Activated naive CD4-positive, alpha-beta T cell treated with anti-CD3 and anti-CD28 coated beads, Interleukin-2, amount 10 ng/mL, durations not matched to agents 7 days and 5 days (primary cell): ENCODE measurements at places on chromosomes 13 and 19.

- H3K4me1 ChIP-seq = peaks cover 51% of the 10 kb centered on the region
- peak overlapping the region; percentile 96 for H3K4me3 ChIP-seq
Measured at GRCh38 chr19:3556423-3556977, 886 bp downstream of the MFSD12 start.

GRCh38 chr13:87884884-87885283 lies 213.7 kb downstream of the SLITRK5 start:
- H3K36me3 ChIP-seq = no peaks in the 10 kb centered on the region
- DNase-seq = no peak
- no peak overlapping the region for H3K27ac ChIP-seq
- H3K27me3 ChIP-seq = no peaks in the 10 kb centered on the region
- no peak overlapping the region for H3K4me3 ChIP-seq

GRCh38 chr13:20525144-20525600 lies 485 bp downstream of the CRYL1 start:
- peak overlapping the region; percentile 83 for H3K4me3 ChIP-seq
- no peaks in the 10 kb centered on the region for H3K36me3 ChIP-seq
- peaks cover 5% of the 10 kb centered on the region for H3K27me3 ChIP-seq
- peaks cover 33% of the 10 kb centered on the region for H3K4me1 ChIP-seq
- peak; percentile 40 for DNase-seq
- H3K27ac ChIP-seq = peak overlapping the region; percentile 86

DNA sequence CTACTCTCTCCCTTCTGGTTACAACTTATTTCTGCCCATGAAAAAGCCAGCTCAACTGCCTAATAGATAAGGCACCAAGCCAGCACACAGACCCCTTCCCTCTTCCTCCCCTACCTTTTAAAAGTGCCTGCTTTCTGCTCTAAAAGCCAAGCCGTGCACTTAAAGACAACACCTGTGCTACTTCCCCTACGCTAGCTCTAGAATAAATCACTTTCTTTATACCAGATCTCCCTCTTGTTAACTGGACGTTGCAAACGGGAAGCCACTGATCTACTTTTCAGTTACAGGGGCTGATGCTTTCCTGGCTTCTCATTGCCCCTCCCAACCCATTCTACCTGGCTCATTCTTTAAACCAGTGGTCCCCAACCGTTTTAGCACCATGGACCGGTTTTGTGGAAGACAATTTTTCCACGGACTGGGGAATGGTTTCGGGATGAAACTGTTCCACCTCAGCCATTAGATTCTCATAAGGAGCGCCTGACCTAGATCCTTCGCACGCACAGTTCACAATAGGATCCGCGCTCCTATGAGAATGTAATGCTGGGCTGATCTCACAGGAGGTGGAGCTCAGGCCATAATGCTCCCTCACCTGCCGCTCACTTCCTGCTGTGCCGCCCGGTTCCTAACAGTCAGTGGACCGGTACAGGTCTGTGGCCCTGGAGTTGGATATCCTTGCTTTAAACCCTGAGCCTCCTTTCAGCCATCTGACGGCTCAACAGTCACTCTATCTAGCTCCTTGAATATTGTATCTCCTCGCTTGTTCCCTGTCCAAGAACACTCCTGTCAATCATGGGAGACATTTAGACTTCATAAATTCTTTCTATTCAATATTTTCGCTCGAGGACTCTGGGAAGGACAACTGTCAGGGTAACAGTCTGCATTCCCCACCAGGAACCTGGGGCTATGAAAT lies 841 bp upstream of the ZNF223 start:
- peaks cover 10% of the 10 kb centered on the region for H3K27me3 ChIP-seq
- peaks cover 15% of the 10 kb centered on the region for H3K36me3 ChIP-seq
- H3K4me3 ChIP-seq = peak overlapping the region; percentile 76
- peak overlapping the region; percentile 59 for H3K27ac ChIP-seq
- DNase-seq = peak; percentile 30

- no peak for DNase-seq
- no peaks in the 10 kb centered on the region for H3K27me3 ChIP-seq
- H3K4me1 ChIP-seq = no peaks in the 10 kb centered on the region
- H3K27ac ChIP-seq = no peak overlapping the region
- H3K36me3 ChIP-seq = no peaks in the 10 kb centered on the region
Measured at GRCh38 chr19:28785971-28786370, 427.0 kb downstream of the UQCRFS1 start.

DNA sequence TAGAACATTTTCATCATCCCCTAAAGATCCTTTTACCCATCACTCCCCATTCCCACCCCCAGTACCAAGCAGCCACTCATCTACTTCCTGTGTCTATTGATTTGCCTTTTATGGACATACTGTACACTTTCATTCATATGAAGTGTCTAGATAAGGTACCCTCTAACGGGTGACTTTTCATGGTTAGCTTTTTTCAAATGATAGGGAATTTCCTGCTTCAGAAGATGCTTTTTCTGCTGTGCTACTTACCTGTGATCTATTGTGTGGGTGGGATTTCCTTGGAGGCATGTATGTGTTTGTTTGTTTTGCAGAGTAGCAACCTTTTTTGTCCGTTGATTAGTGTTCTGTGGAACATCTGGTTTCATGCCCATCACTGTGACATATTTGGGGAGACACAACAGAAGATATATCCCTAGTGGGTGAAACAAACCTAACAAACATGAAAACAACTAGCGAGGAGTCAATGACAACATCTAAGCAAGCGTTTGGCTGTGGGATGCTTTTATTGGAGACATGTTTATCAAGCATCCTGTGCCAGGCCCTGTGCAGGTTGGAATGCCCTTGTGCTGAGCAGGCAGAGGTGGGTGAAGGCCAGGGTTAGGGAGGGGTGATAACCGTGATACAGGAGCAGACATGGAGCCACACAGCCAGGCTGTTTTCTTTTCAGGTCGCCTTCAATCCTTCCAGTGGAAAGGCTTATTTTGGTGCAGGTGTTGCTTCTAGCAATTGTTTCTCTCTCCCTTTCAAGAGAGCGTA lies 17.6 kb downstream of the SPINT2 start:
- H3K36me3 ChIP-seq = no peaks in the 10 kb centered on the region
- H3K4me1 ChIP-seq = peaks cover 15% of the 10 kb centered on the region
- H3K27ac ChIP-seq = no peak overlapping the region
- no peak for DNase-seq
- no peaks in the 10 kb centered on the region for H3K27me3 ChIP-seq

DNA sequence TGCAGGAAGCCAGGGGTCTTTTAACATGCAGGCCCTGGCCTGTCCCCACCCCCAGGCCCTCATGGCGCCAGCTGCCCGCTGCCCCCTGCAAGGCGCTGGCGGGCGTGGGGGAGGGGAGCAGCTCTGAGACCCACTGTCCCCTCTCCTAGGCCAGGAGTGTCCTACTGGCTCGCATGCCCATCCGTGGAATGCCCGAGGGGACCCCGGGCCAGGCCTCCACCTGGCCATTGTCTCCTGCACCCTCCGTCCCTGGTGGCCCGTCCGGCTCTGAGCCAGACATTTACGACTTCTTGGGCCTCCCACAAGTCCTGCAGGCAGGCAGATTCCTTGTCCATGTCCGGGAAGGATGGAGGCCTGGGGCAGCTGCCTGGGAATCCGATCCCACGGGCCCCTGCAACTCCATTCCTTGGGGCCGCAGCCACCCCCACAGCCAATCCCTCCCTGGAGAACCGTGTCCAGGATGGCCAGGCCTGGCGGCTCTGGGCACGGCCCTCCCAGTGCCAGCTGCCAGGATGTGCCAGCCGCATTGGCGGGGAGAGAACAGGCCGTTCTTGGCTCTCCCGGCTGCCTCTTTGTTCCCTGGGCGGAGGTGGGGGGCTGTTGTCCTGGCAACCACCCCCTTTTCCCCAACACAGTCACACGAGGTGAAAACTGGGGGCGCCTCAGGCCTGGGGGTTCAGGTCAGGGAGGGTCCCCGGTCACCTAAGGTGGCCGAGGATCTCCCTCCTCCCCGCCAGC lies 10.5 kb upstream of the PLIN3 start:
- peaks cover 32% of the 10 kb centered on the region for H3K27me3 ChIP-seq
- no peak for DNase-seq
- no peak overlapping the region for H3K4me3 ChIP-seq
- H3K36me3 ChIP-seq = no peaks in the 10 kb centered on the region

DNA sequence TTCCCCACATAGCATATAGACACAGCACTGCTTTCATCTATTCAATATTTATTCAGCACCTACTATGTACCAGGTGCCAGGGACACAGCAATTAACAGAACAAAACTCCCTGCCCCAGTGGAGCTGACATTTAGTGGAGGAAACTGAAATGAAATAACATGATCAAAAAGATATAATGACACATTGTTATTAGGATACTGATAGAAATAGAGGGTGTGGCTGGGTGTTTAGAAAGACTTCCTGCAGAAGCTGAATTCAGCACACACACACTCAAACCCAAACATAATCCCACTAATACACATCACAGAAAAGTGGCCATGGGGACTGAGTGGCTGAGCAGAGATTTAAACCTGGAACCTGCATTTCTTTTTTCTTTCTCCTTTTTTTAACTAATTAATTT lies 3.8 kb upstream of the CDC37 start:
- peaks cover 80% of the 10 kb centered on the region for H3K4me1 ChIP-seq
- H3K27ac ChIP-seq = peak overlapping the region; percentile 97
- H3K4me3 ChIP-seq = no peak overlapping the region

DNA sequence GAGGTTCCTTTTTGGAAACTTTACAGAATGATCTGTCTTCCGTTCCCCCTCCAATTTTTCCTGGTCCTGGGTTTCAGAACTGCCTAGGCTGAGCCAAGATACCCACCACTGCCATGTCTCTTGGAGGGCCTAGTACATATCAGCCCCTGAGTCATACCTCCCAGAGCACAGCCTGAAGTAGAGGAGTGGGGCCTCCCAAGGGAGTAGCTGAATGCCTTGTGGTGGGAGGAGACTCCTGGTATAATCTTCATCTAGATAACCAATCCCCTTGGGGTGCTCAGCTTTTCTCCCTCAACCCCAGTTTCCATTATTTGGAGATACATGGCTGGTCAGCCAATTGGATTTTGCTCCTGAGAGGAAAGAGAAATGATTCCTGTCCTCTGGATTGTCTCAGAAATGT lies 30.3 kb downstream of the ZNF763 start:
- H3K4me1 ChIP-seq = peaks cover 23% of the 10 kb centered on the region
- H3K27ac ChIP-seq = no peak overlapping the region
- H3K4me3 ChIP-seq = no peak overlapping the region
- H3K36me3 ChIP-seq = peaks cover 61% of the 10 kb centered on the region

- H3K27me3 ChIP-seq = no peaks in the 10 kb centered on the region
- no peak overlapping the region for H3K4me3 ChIP-seq
- H3K4me1 ChIP-seq = peaks cover 6% of the 10 kb centered on the region
- peaks cover 37% of the 10 kb centered on the region for H3K36me3 ChIP-seq
- no peak overlapping the region for H3K27ac ChIP-seq
Measured at GRCh38 chr13:36979361-36980050, 19.6 kb downstream of the ALG5 start.

DNA sequence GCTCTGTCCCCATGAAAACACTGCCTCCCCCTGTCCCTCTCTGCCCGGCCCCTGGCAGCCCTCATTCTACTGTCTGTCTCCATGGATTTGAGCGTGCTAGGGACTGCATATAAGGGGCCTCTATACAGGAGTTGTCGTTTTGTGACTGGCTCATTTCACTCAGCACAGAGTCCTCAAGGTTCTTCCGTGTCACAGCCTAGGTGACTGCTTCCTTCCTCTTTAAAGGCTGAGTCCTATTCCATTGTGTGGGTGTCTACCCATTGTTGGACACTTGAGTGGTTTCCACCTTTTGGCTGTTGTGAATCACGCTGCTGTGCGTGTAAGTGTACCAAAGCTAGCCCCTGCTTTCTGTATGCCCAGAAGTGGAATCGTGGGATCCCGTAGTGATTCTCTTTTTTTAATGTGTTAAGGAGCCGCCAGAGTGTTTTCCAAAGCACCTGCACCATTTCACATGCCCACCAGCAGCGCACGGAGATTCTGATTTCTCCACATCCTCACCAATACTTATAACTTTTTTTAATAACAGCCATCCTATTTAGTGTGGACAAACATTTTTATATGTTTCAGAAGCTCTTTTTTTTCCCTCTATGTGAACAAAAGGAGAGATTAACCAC lies 116.7 kb downstream of the COL4A2 start:
- no peak overlapping the region for H3K4me3 ChIP-seq
- H3K27me3 ChIP-seq = peaks cover 82% of the 10 kb centered on the region
- peaks cover 12% of the 10 kb centered on the region for H3K4me1 ChIP-seq

GRCh38 chr13:96071504-96071903 lies 18.3 kb upstream of the UGGT2 start:
- H3K4me3 ChIP-seq = no peak overlapping the region
- H3K4me1 ChIP-seq = no peaks in the 10 kb centered on the region
- H3K27me3 ChIP-seq = no peaks in the 10 kb centered on the region
- no peak overlapping the region for H3K27ac ChIP-seq

DNA sequence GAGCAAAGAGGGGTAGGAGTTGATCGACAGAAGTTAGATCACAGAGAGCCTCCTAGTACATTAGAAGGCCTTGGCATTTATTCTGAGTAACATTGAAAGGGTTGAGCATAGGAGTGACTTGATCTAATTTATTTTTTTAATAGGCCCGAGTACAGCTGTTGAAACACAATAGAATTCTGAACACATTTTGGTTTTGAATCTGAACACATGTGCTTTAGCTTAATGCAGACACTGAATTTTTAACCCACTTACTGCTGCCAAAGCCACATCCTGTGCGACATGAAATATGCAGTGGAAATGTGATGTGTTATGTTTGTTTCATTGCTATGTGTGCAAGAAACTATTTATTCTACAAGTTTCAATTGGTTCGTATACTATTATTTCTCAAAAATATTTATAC lies 1505.9 kb downstream of the PCDH9 start:
- no peaks in the 10 kb centered on the region for H3K36me3 ChIP-seq
- H3K4me1 ChIP-seq = no peaks in the 10 kb centered on the region
- no peak for DNase-seq
- no peaks in the 10 kb centered on the region for H3K27me3 ChIP-seq

DNA sequence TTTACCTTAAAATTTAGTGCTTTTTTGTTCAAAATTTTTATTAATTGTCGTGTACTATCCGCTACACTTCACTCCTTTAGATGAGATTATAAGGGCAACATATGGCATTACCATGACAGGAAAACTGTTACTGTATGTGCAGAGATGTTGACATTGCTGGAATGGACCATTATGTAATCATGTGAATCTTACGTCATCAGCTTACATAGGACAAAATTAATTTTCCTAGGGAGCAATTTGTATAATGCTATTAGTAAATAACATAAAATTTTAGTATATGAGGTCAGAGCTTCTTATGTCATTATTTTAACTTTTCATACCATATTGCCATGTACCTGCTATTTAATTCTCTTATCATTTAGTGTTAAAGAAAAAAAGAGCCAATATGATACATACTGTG lies 110.4 kb upstream of the KLHL1 start:
- H3K4me3 ChIP-seq = no peak overlapping the region
- no peaks in the 10 kb centered on the region for H3K27me3 ChIP-seq
- no peak overlapping the region for H3K27ac ChIP-seq
- H3K36me3 ChIP-seq = no peaks in the 10 kb centered on the region
- no peak for DNase-seq

DNA sequence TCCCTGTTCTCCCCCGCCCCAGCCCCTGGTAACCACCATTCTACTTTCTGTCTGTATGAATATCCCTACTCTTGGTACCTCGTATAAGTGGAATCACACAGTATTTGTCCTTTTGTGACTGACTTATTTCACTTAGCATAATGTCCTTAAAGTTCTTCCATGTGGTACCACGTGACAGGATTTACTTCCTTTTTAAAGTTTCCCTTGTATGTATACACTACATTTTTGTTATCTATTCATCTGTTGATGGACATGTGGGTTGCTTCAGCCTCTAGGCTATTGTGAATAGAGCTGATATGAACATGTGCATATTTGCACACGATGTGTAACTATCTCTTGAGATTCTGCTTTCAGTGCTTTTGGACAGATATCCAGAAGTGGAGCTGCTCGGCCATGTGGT lies 59.6 kb upstream of the GJB6 start:
- H3K27ac ChIP-seq = no peak overlapping the region
- H3K36me3 ChIP-seq = peaks cover 3% of the 10 kb centered on the region
- DNase-seq = no peak
- peaks cover 4% of the 10 kb centered on the region for H3K4me1 ChIP-seq
- peaks cover 18% of the 10 kb centered on the region for H3K27me3 ChIP-seq
- no peak overlapping the region for H3K4me3 ChIP-seq
